ENCODE measurements at places on chromosomes 4 and X. TPM values are rescaled to one million over a fixed set of nuclear protein-coding genes. Genes with fewer than 3 reads are reported as not detected.
A peak's percentile ranks its signal among the peaks of the same experiment; 100 is the strongest.

Gene GAGE1
- not detected for total RNA-seq

GRCh38 chr4:45172636-45173035 lies 446.3 kb upstream of the GNPDA2 start:
- no peak overlapping the region for H3K4me3 ChIP-seq
- H3K27ac ChIP-seq = no peak overlapping the region
- no peaks in the 10 kb centered on the region for H3K4me1 ChIP-seq
- DNase-seq = no peak
- no peaks in the 10 kb centered on the region for H3K27me3 ChIP-seq

GRCh38 chrX:138986866-138987265 lies 275.3 kb upstream of the FGF13 start:
- H3K4me3 ChIP-seq = no peak overlapping the region
- no peaks in the 10 kb centered on the region for H3K27me3 ChIP-seq
- no peaks in the 10 kb centered on the region for H3K4me1 ChIP-seq
- no peaks in the 10 kb centered on the region for H3K36me3 ChIP-seq
- DNase-seq = no peak
- H3K27ac ChIP-seq = no peak overlapping the region

DNA sequence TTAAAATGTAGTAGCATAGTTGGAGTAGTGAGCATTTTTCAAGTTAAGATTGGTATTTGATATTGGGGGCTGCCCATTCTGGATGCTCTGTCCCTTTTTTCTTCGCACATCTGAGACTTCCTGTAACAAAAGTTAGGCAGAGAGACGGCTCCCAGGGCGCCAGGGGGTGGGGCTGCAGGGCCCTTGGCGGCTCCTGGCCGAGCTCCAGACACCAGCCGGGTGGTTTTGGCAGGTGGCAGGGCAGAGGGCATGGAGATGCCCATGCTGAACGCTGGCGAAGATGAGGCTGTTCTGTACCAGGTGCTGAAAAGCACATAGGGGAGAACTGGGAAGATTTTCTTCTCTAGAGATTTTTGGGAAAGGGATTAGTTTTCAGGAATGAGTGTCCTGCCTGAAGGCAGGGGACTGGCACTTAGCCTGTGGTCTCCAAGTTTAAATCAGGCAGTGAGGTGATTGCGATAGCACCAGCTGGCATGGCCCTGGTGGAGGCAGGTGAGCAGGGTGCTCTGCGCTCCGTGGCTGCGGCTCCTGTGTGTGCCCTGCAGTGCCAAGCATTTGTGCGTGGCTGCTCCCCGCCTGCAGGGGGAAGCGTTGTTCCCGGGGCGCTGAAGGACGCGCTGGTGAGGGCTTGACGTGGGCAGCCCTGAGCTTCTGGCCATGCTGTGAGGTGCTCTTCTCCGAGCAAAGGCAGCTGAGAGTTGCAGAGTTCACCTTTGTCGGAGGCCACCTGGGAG lies 23.6 kb upstream of the HGFAC start:
- H3K4me3 ChIP-seq = no peak overlapping the region
- peak; percentile 35 for DNase-seq
- H3K27ac ChIP-seq = no peak overlapping the region
- H3K36me3 ChIP-seq = no peaks in the 10 kb centered on the region
- H3K27me3 ChIP-seq = no peaks in the 10 kb centered on the region
- no peaks in the 10 kb centered on the region for H3K4me1 ChIP-seq

Gene AMBN
- not detected for total RNA-seq

GRCh38 chr4:154490583-154491340 lies 837 bp downstream of the DCHS2 start:
- peak overlapping the region; percentile 41 for H3K4me3 ChIP-seq
- H3K27me3 ChIP-seq = no peaks in the 10 kb centered on the region
- no peaks in the 10 kb centered on the region for H3K36me3 ChIP-seq

Gene CXCL10
- 1.8 TPM for total RNA-seq

GRCh38 chr4:174218127-174218790 lies 65.2 kb downstream of the FBXO8 start:
- no peaks in the 10 kb centered on the region for H3K27me3 ChIP-seq
- no peaks in the 10 kb centered on the region for H3K36me3 ChIP-seq
- no peak for DNase-seq
- H3K4me3 ChIP-seq = no peak overlapping the region

Gene STATH
- not detected for total RNA-seq
